ENCODE measurements at places on chromosomes 6 and 20.

GRCh38 chr6:31903957-31904356 lies 2.1 kb upstream of the ZBTB12 start:
- no peak for DNase-seq

- DNase-seq: no peak
Measured at GRCh38 chr6:52922161-52922560, 12.7 kb upstream of the GSTA3 start.

DNA sequence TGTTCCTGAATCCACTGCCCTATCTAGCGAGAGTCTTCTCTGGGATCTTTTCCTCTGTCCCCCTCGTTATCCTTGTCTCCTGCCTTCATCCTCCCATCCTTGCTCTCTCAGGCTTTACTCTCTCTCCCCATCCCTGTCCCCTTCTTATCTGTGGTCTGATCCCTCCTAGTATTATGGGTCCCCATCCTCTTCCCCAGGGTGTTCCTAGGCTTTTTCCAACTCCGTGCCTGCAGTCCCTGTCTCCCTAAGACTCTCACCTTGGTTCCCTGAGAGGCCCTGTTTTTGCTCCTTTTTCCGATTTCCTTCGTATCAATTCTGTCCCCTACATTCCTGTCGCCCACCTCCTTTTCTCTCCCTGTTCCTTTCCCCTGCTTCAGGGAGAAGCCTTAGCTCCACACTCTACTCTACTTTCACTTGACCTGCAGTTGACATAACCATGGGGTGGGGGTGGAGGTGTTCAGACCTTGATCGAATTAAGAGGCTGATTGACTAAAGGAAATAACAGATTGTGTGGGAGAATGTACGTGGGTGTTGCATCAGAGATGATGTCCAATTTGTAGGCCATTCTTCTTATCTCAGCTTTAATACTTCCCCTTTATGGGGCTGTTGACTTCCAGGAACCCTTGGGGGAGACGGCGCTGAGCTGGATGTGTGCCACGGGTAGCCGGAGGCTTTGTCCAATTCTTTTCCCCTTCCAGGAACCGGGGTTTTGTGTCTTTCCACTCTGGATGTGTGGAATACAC lies 905 bp downstream of the PPARD start:
- DNase-seq: no peak

GRCh38 chr6:1777921-1778685 lies 168.4 kb downstream of the FOXC1 start:
- no peak for DNase-seq

DNA sequence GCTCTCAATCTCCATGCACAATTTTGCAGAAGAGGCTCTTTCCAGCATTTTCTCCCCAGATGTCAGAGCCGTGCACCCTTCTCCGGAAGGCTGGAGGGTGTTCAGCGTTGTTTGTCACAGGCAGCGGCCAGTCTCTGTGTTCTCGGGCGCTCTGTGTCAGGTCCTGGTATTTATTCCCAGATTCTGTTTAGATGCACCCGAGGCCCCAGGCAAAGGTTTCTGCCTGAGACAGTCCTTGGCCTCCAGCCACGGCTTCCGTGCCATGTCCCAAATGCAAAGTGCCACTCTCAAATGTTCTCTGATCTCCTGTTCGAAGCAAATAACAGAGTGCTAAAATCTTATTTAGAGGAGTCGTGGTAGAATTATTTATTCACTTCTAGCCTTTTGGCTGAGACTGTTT lies 140.3 kb upstream of the AGPAT4 start:
- no peak for DNase-seq

DNA sequence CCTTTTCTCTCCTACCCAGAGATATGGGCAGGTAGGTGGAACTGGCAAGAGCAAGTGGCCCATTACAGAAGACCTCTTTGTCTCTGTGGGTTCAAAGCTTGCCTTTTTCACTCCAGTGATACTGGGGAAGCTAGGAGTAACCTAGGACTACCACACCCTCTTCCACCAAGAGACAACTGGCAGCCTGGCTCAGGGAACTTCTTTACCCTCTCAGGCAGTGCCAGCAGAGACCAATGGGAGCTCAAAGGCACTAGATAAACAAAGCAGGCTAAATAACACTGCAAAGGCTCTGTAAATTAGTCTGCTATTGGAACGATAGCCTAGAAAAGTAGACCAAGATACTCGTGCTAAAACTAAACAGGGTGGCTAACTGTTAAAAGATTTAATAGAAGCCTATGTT lies 32.1 kb downstream of the ATRN start:
- no peak for DNase-seq

DNA sequence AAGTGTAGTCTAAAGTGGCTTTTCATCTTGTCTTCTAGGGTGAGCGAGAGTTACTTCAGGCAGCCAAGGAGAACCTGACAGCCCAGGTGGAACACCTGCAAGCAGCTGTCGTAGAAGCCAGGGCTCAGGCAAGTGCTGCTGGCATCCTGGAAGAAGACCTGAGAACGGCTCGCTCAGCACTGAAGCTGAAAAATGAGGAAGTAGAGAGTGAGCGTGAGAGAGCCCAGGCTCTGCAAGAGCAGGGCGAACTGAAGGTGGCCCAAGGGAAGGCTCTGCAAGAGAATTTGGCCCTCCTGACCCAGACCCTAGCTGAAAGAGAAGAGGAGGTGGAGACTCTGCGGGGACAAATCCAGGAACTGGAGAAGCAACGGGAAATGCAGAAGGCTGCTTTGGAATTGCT lies 27.1 kb downstream of the C20orf173 start:
- peak; percentile 36 for DNase-seq

GRCh38 chr6:41083072-41083471 lies 10.3 kb downstream of the NFYA start:
- no peak for DNase-seq

- DNase-seq: no peak
Measured at GRCh38 chr20:62776035-62776691, 20.1 kb upstream of the MRGBP start.

- no peak for DNase-seq
Measured at GRCh38 chr6:90003941-90004340, 109.7 kb downstream of the GJA10 start.

- no peak for DNase-seq
Measured at GRCh38 chr6:127933852-127934840, 33.3 kb upstream of the THEMIS start.
